Activated CD4-positive, alpha-beta memory T cell treated with anti-CD3 and anti-CD28 coated beads, Interleukin-2, amount 10 ng/mL, durations not matched to agents 7 days and 5 days (primary cell): ENCODE measurements at places on chromosomes 7 and 10. TPM values are rescaled to one million over a fixed set of nuclear protein-coding genes. Genes with fewer than 3 reads are reported as not detected.
A peak's percentile ranks its signal among the peaks of the same experiment; 100 is the strongest.

The SGPL1 gene
- 28.5 TPM for total RNA-seq

DNA sequence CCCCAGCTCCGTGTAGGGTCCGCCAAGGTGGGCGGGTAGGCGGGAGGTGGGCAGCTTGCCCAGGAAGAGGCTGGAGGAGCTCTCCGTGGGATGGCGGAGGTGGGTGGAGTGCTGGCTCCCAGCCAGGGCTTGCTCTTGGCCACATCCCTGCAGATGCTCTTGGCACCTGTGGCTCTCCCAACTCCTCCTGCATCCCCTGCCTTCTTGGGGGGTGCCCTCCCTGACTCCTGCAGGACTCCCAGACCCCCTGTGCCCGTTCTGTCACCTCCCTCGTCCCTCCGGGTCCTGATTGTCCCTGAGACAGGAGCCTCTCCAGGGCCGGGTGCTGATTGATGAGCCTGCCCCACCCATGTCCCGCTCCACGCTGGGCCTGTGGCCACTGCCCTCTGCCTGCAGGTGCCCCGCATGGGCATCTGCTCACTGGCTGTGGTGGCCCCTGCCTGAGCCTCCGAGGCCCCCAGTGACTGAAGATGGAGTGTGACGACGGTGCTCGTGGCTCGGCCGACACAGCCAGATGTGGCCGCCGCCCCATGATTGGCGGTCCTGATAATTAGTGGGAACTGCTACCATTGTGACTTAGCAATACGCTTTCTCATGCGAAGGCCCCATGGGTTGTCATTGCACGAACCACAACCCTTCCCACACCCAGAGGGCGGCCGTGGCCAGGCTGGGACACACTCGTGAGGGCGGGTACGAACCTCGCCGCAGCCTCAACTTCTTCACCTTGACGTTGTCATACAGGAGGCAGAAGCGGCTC, 23.6 kb downstream of the CFAP46 start:
- no peak for DNase-seq

- no peak for DNase-seq
These were observed 162.2 kb upstream of the SLC25A13 start for GRCh38 chr7:96484091-96484490.

The FAM25A gene
- total RNA-seq = not detected

DNA sequence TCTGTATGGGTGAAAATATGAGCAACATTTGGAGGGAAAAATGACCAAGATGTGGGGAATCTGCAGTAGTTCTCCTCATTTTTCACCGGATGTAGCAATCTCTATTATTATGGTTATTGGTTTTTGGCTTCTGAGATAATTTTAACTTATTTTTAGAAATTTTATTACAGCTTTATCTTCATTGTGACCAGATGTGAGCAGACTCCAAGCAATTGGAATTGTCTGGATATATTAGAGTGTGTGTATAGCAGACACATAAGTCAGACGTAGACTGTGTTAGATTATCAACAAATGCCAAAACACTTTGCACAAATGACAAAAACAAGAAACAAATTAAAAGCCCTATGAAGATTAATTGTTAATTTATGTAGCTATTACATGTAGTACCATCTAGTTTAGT, 249.1 kb downstream of the DNAJB9 start:
- no peak for DNase-seq

- no peak for DNase-seq
These were observed 159.2 kb downstream of the BTAF1 start for GRCh38 chr10:92082583-92083280.

The COL1A2 gene
- not detected for total RNA-seq

The SLC26A3 gene
- not detected for total RNA-seq

The COL17A1 gene
- not detected for total RNA-seq

DNA sequence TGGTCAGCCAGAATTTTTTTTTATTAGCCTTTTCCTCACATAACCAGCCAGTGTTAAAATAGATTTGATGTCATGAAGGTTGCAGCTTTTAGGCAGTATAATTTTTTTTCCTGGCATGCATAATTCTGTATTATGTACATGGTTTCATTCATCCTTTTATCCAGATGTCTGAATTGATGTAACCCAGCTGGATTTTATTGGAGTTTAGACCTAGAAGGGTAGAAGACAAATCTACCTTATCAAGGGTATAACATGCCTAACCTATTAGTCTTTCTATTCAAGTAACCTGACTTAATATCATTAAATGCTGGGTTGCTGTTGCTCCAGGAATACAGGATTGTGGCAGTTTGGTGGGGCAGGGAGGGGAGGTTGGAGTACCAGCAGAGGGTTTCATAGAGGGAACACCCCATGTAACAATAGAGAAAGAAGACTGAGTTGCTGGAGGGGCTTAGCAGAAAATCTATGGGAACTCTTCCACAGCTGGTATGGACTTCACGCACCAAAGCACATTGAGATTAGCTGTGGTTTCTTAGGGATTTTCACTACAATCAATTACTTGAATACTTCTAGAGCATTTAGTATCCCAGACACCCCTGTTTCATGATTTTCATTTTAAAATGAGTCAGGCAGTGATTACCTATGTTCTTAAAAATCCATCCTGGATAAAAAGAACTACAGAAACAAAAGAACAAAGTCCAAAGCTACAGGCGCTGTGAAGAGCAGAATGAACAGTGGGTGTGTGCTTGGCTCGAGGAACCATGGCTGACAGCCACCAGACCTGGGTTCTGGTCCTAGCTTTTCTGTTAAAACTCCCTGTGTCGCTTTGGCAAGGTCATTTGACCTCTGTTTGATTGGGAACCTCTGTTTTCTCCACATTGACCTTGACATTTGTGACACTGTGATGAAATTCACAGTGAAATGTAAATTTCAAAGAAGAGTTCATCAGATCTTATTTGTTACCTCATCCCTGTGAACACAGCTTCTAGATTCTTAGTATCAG, 93.5 kb downstream of the CREM start:
- no peak for DNase-seq

DNA sequence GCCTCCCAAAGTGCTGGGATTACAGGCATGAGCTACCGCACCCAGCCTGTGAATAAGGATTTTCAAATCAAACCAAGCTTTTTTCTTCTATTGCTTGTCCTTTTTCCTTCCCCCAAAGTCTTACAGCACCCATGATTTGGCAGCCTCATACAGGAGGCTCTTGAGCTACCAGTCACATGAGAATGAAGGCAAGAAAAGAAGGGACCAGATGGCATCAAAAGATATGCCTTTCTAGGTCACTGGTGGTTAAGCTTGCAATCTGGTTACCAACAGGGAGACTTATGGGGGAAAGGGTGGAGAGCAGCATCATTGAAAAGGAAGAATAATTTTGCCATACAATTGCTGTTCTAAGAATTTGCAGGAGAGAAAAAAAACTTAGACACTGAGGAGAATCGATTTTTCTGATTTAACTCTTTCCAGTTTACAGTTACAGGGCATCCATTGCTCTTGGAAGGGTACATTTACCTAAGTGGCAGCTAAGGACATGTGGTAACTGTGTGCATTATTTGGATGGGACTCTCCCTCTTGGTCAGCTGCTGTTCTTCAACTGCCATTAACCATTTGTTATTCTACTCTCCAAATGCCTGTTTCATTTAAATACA, 29.5 kb downstream of the SMNDC1 start:
- no peak for DNase-seq

The SMKR1 gene
- 1.6 TPM for total RNA-seq

DNA sequence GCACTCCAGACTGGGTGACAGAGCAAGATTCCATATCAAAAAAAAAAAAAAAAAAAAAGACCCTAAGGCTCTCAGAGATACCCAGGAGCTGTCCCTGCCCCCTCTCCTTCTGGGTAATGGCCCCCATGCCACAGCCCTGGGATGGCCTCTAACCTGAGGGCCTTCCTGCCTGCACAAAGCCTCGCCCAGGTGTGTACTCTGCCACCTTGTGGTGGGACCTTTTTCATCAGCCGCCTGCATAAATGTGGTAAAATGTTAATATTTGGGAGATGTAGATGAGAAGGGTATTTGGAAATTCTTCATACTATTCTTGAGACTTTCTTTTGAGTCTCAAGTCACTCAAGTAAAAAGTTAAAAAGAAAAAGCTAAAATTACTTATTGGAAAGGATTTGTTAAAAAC, 46.3 kb upstream of the RNF216 start:
- peak; percentile 52 for DNase-seq

- DNase-seq = no peak
These were observed 14.6 kb downstream of the VCL start for GRCh38 chr10:74012480-74012879.

The DNAJB9 gene
- total RNA-seq = 23.2 TPM

The H2BK1 gene
- total RNA-seq = not detected
